ENCODE measurements at places on chromosomes 5 and 9.

GRCh38 chr9:69392826-69393225, 67.8 kb downstream of the ENTREP1 start:
- no peak for DNase-seq

GRCh38 chr5:53302529-53302928, 177.9 kb upstream of the FST start:
- DNase-seq = no peak

GRCh38 chr5:147670815-147671214, 111.7 kb downstream of the JAKMIP2 start:
- no peak for DNase-seq

DNA sequence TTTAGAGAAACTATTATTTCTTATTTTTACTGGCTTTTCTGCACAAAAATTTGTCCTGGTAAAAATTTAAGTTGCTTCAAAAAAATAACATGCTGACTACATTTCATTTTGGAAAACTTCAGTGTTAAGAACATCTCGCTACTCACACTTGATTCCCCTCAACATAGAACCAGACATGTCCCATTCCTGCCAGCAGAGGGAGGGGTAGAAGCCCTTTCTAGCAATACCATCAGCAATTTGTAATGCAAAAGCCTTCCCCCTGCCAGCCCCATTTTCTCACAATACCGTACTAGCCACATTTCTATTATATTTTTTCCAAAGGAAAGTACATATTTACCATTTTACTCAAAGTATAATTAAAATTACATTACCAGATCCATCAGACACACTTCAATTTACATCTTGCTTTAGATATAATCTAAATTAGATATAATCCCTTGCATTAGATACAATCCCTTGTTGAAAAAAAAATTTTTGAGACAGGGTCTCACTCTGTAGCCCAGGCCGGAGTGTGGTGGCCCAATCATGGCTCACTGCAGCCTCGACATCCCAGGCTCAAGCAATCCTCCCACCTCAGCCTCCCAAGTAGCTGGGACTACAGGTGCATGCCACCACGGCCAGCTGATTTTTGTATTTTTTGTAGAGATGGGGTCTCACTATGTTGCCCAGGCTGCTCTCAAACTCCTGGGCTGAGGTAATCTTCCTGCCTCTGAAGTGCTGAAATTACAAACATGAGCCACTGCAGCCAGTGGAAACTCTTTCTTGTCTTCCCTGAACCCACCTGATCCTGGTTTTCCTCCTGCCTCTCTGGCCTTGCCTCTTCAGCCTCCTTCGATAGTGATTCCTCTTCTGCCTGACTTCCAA, 39.6 kb upstream of the IDNK start:
- DNase-seq = peak; percentile 14

- no peak for DNase-seq
Measured at GRCh38 chr5:173012882-173013281, 29.3 kb downstream of the ATP6V0E1 start.

DNA sequence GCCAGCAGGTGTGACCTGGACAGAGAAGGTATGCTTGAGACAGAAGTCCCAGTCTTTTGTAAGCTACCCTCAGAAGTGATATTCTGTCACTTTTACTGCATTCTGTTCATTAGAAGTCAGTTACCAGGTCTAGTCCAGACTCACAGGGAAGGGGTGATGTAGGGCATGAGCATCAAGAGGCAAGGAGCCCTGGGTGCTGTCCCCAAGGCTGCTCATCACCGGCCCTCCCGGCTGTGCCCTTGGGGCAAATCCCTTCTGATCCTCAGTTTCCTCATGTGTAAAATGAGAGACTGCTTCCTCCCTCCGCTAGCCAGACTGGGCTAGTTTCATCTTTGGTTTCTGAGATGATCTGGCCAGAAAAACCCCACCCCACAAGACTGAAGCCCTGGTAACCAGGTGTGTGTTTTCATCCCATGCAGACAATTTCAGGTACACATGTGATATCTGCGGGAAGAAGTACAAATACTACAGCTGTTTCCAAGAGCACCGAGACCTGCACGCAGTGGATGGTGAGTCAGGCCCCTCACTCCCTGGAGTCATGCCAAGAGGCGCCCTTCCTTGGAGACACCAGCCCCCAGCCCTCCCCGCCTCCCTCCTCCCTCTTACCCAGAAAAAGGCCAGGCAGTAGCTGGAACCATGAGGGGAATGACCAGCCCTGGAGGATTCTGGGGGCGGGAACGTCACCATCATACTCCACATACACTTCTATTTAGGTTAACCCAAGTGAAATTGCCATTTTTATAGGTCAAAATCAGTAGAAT, 71.0 kb downstream of the AMBP start:
- DNase-seq = no peak

DNA sequence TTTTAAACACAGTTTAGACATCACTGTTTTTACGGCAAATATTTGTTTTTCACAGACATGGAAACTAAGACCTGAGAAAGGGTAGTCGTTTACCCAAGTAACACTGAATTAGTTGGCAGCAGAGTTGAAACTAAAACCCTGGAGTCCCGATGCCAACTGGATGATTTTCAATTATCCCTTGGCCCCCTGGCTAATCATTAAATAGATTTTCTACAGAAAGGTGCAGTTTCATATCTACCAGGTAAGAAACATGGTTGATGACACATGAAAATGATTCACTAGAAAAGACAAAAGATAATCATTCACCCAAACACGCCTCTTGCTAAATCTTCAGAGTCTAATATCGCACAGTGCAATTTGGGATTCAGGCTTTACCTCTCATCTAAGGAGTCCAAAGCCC, 136.9 kb downstream of the SEMA5A start:
- DNase-seq = no peak

DNA sequence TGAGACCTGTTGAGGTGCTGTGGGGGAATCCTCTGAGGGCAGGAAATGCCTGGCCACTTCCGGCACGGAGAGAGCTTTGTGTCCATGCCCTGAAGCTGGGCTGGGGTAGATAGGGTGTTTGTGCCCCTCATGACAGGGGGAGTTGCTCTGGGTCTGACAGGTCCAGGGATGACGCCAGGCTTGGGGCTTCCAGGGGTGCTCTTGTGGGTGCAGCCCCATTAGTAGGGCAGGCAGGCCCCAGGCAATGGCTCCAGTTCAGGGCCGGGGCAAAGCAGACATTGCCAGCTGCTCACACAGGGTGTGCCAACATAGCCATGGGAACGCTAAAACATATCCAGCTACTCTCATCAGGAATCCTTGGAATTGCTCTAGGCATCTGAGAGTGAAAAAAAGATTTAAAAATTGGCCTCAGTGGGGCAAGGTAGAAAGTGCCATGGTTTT, 21.1 kb downstream of the PITX1 start:
- no peak for DNase-seq

DNA sequence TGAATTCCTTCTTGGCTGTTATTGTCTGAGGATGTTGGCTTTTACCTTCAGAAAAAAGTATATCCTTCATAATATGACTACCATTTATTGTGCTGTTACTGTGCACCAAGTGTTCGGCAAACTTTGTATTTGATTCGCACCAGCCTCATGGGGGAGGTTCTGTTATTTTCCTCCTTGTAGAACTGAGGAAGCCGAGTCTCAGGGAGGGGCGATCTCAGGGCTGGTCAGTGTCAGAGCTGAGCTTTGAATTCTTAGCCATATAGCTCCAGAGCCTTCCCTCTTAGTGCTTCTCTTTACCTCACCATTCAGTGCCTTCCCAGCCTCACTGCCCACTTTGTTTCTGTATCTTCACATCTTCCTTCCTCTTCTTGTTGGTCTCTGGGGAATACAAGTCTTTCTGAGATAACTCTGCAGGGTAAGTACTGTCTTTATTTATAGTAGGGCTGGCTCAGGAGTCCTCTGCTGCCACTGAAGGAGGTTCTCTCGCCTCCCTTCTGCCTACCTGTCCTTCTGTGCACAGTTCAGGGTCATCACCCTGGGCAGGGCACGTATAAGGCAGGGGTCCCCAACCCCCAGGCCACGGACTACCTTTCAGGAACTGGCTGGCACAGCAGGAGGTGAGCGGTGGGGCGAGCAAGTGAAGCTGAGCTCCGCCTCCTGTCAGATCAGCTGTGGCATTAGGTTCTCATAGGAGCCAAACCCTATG, 48.4 kb downstream of the GALNT10 start:
- DNase-seq = no peak

GRCh38 chr5:159073026-159073425, 26.7 kb downstream of the EBF1 start:
- DNase-seq = no peak

GRCh38 chr9:35035851-35036701, 36.3 kb downstream of the VCP start:
- DNase-seq = peak; percentile 42

- no peak for DNase-seq
Measured at GRCh38 chr9:86389628-86390027, 35.4 kb upstream of the TUT7 start.

DNA sequence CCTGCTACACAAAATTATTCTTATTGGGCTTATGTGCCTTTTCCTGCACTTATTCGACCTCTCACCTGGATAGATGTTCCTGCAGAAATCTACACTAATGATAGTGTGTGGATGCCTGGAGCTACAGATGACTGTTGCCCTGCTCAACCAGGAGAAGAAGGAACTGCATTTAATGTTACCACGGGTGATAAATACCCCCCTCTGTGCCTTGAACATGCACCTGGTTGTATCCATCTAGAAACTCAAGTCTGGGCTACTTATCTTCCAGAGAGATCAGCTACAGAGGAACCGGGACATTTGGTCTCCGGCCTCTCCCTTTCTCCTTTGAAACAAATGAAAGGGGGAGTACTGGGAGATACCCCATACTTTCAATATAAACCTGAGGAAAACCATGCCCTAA, 54.5 kb downstream of the SH3PXD2B start:
- DNase-seq = no peak

DNA sequence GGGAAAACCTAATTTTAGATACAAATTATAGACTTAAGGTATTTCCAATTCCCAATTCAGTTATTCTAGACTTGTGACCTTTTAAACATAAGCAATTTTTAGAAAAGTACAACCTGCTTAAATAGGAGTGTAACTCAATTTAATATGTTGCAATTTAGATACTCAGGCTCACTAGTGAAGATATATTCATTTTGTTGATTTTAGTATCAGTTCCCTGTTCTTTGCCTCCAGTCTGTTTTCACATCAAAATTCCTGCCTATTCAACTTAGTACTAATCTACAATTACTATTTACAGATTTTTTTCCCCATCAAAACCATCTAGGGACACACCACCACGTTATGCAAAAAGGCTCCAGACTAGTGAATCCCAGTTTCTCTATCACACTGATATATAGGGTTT, 30.4 kb downstream of the PWWP2A start:
- DNase-seq = no peak

- DNase-seq = no peak
Measured at GRCh38 chr9:87628346-87628745, 97.6 kb upstream of the CTSL start.

DNA sequence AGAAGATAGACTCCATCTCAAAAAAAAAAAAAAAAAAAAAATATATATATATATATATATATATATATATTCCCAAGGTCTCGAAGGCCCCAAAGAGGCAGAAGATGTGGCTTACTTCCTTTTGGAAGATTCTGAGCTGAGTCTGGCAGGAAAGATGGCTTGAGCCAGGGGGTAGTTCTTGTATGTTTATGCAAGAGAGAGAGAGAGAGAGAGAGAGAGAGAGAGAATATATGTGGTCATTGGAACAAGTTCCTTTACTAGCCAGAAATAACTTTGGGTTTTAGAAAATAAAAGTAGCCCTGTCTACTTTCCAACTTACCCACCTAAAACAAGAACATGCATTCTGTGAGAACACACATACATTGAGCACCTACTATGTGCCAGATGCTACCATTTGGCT, 17.6 kb downstream of the NCS1 start:
- DNase-seq = no peak

DNA sequence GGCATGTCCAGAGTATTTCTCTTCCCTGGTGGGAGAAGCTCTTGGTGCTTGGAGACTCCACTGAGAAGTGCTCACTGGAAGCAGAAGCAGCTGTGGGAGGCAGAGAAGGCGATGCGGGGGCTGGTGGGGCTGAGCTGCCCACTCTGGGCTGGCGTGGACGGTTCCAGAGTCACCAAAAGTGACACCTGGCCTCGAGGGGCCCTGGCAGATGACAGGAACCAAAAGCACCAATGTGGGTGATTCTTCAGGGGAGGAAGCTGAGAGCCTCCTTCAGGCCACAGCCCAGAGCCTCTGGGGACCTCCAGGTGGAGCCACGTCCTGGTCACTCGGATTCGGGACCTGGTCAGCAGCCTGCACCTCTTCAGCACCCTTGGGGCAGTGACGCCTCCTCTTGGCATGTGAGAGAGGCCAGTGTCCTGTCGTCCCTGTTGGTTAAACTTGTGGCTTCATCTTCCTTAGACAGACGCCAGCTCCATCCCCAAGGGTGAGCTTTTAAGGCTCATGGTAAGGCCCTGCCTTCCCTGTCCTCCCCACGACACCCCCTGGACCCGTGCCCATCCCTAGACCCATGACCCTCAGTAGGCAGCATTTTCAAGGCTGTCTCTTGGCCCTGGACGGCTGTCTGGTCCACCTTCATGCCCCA, 78.7 kb upstream of the IRX4 start:
- DNase-seq = no peak

- no peak for DNase-seq
Measured at GRCh38 chr9:72254901-72255545, 105.8 kb downstream of the GDA start.

GRCh38 chr9:81848472-81848871, 79.8 kb upstream of the SPATA31D4 start:
- no peak for DNase-seq

All from GM12891 (cell line).